ENCODE measurements at places on chromosomes 1 and 21.

- DNase-seq = no peak
Measured at GRCh38 chr1:25123551-25123950, 108.8 kb downstream of the SYF2 start.

DNA sequence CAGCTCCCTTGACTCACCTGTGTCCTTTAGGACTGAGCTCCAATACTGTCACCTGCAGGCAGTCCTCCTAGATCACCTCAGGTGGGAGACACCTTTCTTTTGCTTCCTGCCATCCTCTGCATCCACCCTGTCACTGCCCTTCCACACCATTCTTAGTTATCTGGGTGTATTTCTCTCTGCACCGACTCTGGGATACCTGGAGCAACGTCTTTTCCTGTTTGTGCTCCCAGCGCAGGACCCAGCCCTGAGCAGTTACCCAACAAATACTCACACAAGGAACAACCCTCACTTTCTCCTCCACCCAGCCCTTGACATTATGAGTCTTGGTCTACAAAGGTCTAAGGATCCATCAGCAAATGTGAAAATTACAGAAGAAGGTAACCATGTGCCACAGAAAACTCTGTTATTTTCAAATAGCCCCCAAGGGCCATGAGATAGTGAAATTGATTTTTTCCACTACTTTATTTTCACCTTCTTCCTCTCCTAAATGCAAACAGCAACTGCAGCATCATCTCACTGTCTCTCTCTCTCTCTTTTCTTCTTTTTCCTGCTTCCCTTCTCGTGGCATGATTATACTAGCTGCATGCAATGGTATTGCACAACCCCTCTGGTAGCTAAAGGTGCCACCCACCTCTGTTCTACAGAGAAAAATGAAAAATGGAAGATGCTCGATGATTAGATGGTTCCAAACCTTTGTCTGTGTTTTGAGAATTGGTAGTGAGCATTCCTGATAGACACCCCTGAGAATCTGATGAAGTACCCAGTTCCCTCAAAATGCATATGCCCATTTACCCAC lies 89.0 kb downstream of the MIS18A start:
- DNase-seq = no peak

- DNase-seq = no peak
Measured at GRCh38 chr1:109650609-109651008, 5.3 kb upstream of the GSTM4 start.

- DNase-seq = peak; percentile 60
Measured at GRCh38 chr1:201480231-201481003, 11.4 kb upstream of the PHLDA3 start.

DNA sequence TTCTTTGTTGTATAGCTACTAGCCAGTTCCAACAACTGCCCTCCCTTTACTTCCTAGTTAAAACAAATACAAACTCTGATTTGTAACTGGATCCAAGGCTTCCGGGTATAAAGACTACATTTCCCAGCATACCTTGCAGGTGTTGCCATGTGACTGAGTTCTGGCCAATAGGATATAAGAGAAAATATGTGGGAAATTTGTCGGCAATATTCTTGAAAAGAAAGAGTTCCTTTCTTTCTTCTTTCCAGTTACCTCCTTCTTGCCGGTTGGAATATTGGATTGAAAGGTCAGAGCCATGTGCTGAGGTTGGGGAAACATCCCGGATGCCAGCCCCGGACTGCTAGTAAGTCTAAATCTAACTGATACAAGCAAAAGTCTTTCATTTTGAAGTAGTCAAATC lies 23.0 kb upstream of the ZBTB40 start:
- DNase-seq = no peak

- no peak for DNase-seq
Measured at GRCh38 chr1:109482242-109482641, 1.5 kb upstream of the ATXN7L2 start.

GRCh38 chr1:228833911-228834688 lies 98.8 kb downstream of the RHOU start:
- DNase-seq = no peak

DNA sequence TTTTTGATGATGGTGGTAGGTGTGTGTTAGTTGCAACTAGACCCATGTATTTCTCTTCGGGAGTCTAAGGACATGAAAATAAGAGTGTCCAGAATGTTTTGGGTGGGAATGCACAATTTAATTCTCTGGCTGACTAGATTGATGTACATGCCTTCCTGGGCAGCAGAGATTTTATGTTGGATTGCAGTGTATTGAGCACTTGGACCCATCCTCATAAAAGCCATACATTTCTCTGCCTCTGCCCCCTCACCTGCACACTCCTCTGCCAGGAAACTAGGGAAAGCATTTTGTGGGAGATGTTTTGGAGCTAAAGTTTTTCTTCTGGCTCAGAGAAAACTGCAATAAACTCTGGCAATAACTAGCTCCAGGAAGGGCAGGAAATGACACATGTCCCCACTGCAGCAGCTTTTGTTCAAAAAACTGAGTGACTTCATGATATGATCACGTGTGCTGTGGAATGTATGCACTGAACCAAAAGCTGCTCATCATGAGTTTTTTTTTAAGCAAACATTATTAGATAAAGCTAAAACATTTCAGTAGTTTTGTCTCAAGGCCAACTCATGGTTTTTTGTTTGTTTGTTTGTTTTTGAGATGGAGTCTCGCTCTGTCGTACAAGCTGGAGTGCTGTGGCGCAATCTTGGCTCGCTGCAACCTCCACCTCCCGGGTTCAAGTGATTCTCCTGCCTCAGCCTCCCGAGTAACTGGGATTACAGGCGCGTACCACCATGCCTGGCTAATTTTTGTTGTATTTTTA lies 17.6 kb downstream of the RIT1 start:
- no peak for DNase-seq

DNA sequence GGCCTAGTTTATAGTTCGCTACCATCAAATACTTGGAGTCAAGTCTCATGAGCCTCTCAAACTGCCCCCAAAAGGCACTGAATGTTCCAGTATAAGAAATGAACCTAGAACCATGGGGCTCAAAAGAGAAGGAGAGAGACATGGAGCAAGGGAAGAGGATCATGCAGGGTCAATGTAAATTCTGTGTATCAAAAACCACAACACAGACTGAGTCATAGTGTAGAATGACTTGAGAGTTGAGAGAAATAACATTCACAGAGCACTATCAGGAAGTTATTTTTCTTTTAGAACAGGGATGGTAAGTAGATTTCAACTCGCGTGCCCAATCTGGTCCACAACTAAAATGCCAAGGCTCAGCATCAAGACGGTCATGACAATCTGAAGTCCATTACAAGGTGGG lies 59.8 kb downstream of the GNG12 start:
- no peak for DNase-seq

DNA sequence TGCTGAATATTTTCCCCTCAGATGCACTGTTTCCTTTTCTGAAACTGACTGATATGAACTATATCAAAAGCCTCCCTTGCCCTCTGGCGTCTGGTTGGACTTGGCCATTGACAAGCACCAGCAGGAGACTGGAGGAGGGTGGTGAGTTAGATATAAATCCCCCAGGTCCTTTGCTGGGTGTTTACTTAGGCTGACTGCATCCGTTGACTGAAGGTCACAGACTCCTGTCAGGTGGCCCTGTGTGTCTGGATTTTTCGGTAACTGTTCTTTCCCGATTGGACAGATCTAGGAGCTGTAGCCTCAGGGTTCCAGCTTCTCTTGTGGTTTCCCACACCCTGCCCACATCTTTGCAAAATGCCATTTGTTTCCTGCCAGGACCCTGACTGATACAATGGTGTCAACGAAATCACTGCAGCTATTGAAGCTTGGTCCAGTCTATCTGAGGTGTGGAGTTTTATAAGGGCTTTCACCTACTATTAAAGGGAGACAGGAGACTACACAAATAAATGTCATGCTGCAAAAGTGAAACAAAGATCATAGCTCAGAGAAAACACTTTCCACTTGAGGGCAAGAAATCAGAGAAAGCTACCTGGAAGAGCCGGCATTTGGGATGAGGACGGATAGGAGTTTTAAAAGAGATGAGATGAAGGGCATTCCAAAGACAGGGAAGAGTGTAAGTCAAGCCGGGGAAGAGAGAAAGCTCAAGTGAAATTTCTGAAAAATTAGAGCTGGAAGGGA lies 1.5 kb upstream of the MAGI3 start:
- peak; percentile 27 for DNase-seq

- DNase-seq = no peak
Measured at GRCh38 chr1:109271458-109271857, 11.5 kb downstream of the PSRC1 start.

DNA sequence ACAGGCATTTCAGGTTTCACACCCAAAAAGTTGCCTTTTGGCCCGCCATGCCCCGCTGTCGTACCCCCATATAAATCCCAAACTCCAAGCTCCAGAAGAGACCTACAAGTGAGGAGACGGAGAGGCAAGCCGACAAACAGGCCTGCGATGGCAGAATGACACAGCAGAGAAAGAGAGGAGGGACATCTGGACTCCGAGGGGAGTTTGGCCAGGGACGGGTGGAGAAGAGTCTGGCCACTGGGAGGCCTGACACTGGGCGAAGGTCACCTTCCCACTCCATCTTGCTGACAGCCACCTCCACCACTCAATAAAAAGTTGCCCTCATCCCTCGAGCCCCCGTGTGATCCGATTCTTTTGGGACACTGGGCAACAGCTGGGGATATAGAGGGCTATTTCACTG lies 1.9 kb upstream of the CFH start:
- DNase-seq = no peak

- DNase-seq = no peak
Measured at GRCh38 chr1:9165396-9165795, 36.5 kb upstream of the GPR157 start.

DNA sequence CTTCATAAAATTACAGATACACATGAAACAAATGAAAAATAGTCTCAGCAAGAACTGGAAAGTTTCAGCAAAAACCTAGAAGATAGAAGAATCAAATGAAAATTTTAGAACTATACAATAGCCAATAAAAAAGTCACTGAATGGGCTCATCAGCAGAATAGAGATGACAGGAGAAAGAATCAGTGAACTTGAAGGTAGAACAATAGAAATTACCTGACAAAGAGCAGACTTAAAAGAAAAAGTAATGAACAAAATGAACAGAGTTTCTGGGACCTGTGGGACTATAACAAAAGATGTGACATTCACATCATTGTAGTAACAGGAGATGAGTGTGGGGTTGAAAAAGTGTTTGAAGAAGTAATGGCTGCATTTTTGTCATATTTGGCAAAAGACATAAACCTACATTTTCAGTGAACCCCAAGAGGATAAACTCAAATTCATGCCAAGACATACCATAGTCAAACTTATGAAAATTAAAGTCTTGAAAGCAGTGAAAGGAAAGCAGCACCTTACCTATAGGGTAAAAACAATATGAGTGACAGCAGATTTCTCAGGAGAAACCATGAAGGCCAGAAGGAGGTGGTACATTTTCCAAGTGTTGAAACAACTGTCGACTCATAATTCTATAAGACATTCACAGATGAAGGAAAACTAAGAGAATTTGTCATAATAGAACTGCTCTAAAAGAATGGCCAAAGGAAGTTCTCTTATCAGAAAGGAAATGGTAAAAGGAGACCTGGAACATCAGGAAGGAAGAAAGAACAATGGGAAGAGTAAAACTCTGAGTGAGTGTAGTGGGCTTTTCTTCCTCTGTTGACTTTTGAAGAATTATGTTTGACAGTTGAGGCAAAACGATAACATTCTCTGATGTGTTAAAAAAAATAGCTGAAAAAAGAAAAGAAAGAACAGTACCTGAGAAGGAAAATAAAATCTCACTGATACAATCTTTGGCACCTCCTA lies 23.5 kb downstream of the NTPCR start:
- no peak for DNase-seq

GRCh38 chr1:51693419-51694155 lies 76.7 kb downstream of the OSBPL9 start:
- DNase-seq = no peak

DNA sequence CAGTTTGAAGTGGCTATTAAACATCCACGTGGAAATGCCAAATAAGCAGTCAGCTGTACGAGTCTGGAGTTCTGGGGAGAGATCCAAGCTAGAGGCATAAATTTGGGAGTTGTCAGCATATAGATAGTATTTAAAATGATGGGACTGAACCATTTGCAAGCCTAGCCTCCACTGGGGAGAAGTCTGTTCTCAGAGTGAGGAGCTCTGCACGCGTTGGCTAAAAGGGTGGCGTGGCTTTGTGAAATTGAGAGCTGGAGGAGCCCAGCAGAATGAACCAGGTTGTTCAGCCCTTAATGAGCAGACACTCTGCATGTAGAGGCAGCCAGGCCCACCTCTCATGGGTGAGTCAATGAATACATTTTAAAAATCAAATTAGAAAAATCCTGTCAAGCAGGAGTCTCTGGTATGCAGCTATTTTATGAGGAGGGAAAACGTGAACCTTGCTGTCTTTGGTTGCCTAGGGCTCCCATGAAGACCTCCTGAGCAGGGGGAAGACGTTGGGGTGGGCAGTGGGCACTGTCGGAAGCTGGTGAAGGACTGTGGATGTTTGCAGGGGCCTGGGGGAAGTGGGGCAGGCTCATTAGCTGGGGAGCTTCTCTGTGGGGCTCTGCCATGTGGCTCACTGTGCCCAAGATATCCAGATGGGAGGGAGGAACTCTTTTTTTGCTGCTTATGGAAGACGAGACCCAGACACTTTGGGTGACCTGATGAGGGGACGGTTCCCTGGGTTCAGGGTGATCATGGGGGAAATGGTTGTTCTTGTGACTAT lies 18.8 kb downstream of the TMCC2 start:
- no peak for DNase-seq

GRCh38 chr1:209583408-209583807 lies at the start of gene CAMK1G:
Gene CAMK1G, plus strand, starts transcription at chr1:209583714. Its CDS starts 11,270 bp downstream, at chr1:209594984.
- no peak for DNase-seq

- no peak for DNase-seq
Measured at GRCh38 chr1:14246471-14246870, 352.0 kb upstream of the KAZN start.

- DNase-seq = peak; percentile 35
Measured at GRCh38 chr1:155063550-155064110, at the start of gene EFNA4. Gene EFNA4, plus strand, starts transcription at chr1:155063740. Its CDS starts 84 bp downstream, at chr1:155063824.

DNA sequence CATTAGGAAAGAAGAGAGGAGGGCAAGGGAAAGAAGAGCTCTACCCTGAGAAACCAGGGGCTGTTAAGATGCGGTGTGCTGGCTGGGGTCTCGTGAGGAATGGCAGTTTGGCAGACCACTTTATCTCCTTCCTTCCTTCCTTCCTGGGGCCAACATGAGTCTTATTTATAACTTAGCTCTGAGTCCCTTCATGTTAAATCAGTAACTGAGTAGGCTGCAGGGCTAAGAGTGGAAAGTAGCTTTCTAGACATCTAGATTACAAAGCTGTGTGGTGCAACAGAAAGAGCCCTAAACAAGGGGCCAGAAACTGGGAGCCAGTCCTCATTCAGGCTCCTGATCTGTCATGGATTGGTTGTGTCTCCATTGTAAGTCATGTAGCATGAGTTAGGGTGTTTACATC lies 135.4 kb upstream of the DUSP10 start:
- no peak for DNase-seq

DNA sequence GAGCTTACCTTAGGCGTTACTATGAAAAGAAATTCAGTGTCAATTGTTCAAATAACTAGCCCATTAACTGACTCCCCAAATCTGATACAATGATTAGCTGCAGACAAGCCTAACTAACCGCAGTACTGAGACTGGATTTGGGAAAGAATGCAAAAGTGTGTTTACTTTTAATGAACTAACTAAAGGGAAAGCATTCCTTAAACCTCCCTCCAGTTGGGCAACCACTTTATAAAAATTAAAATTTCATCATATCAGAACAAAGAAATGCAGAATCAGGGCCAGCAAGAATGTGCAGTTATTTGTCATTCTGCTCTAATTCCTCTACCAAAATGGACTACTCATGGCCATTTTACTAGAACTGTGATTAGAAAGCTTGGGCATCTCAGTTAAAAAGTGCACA lies 11.7 kb upstream of the NR5A2 start:
- no peak for DNase-seq

GRCh38 chr1:150273311-150273710 lies 721 bp downstream of the C1orf54 start:
- DNase-seq = no peak
